Temporal lobe (tissue), 4 donors: ENCODE measurements at places on chromosomes 11 and 22. TPM values are rescaled to one million over a fixed set of nuclear protein-coding genes. Genes with fewer than 3 reads are reported as not detected.

Gene PRRG4
- total RNA-seq: under 0.01 TPM

Gene SCGB2A2
- not detected for total RNA-seq

Gene CHRM1
- 8.9 TPM for total RNA-seq

Gene OR52E8
- total RNA-seq: not detected

Gene PKDREJ
- under 0.01 TPM for total RNA-seq

Gene TSKU
- 6.4 TPM for total RNA-seq

Gene C11orf87
- 38.8 TPM for total RNA-seq

Gene DEPDC7
- total RNA-seq: 2.2 TPM

Gene PES1
- total RNA-seq: 37.6 TPM

Gene AMBRA1
- 19.7 TPM for total RNA-seq

Gene GPR83
- 0.98 TPM for total RNA-seq

Gene AGBL2
- 0.25 TPM for total RNA-seq

Gene ASPHD2
- 9.3 TPM for total RNA-seq

Gene MS4A12
- total RNA-seq: not detected

Gene TSPAN18
- 19.9 TPM for total RNA-seq
